ENCODE measurements at places on chromosomes 5 and 9.

- DNase-seq = no peak
- no peak overlapping the region for H3K27ac ChIP-seq
- no peak overlapping the region for H3K4me3 ChIP-seq
- H3K4me1 ChIP-seq = no peaks in the 10 kb centered on the region
These were observed 14.1 kb upstream of the ELL2 start for GRCh38 chr5:95975703-95976102.

- H3K4me1 ChIP-seq = no peaks in the 10 kb centered on the region
- H3K4me3 ChIP-seq = no peak overlapping the region
- H3K27ac ChIP-seq = no peak overlapping the region
These were observed 89.1 kb upstream of the SPDL1 start for GRCh38 chr5:169494383-169494935.

DNA sequence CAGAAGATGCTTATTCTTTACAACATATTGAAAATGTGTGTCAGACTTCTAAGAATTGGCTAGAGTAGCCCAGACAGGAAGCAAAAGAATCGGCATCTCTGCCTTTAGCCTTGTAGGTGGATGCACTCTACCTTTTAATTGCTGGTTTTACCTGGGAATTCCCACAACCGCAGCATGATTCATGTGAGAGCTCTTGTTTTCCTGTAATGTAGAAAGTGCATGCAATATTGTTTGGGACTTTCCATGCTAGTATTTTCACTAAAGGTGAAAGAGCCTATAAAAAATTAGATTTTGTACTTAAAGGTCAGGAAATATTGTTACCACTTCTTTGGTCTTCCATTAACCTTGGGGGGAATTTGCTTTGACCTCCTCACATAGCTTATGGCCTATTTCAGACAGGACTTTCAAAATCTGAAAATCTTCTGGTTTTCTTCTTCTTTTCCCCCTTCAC is 89.8 kb downstream of the NTRK2 start:
- H3K27ac ChIP-seq = no peak overlapping the region
- no peak for DNase-seq
- no peak overlapping the region for H3K4me3 ChIP-seq
- H3K4me1 ChIP-seq = no peaks in the 10 kb centered on the region
- H3K36me3 ChIP-seq = no peaks in the 10 kb centered on the region
- H3K27me3 ChIP-seq = no peaks in the 10 kb centered on the region

DNA sequence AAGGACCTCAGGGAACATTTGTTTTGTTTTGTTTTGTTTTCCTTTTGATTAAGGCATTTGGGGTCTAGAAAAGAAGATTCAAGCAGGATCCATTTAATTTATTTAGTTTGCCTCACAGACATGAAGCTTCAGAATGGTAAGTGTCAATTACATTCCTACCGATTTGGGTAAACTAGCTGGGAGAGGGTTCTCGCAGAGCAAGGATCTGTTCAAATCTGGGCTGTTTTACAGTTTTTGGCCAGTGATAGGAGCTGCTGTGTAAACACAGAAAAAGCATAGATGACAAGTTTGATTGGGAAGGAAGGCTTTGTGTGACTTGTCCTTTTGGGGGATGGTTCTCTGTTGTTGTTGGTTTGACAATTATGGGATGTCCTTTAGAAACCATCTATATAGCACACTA is 470.3 kb upstream of the WWC1 start:
- H3K4me1 ChIP-seq = no peaks in the 10 kb centered on the region
- H3K27me3 ChIP-seq = no peaks in the 10 kb centered on the region
- H3K36me3 ChIP-seq = no peaks in the 10 kb centered on the region
- no peak overlapping the region for H3K27ac ChIP-seq
- H3K4me3 ChIP-seq = no peak overlapping the region
- DNase-seq = no peak

DNA sequence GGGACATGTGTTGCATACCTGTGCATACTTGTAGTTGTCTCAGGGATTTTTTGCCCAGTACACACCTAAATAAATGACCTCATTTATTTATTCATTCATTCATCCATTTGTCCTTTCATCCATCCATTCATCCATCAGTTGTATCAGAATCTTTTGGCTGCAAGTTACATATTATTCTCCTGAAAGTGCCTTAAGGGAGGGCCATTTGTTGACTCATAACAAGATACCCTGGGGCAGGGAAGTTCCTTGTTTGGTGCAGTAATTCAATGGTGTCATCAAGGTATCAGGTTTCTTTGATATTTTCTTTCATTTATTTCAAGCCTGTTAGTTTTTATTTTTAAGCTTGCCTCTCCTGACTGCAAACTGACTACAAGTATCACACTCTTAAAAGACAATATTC is 597.9 kb upstream of the TLE4 start:
- no peaks in the 10 kb centered on the region for H3K27me3 ChIP-seq
- no peak for DNase-seq
- no peaks in the 10 kb centered on the region for H3K4me1 ChIP-seq
- H3K36me3 ChIP-seq = no peaks in the 10 kb centered on the region

GRCh38 chr5:116880150-116880549 is 305.5 kb upstream of the SEMA6A start:
- H3K36me3 ChIP-seq = no peaks in the 10 kb centered on the region
- H3K4me3 ChIP-seq = no peak overlapping the region
- H3K4me1 ChIP-seq = no peaks in the 10 kb centered on the region
- no peak for DNase-seq

DNA sequence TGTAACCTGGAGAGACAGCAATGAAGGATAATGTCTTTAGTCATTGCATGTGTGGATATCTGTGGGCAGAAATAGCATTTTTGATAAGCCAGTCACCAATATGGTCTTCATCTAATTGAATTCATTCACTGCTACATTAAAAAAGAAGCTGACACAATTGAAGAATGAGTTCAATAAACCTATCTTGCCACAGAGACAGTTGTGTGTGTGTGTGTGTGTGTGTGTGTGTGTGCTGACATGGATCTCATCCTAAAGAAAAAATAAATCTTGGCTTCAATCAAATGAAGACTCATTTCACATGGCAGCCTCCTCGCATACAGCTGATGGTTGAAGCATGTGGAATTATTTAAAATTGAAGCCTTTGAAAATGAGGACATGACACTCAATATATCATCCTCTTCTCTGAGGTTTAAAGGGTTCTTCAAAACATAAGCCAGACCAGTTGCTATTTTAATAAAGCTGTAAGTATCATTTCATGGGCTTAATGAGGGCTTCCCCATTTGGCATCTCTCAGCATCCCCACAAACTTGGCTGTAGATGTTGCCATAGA is 118.5 kb upstream of the PTPN3 start:
- H3K27ac ChIP-seq = no peak overlapping the region
- H3K36me3 ChIP-seq = no peaks in the 10 kb centered on the region
- H3K4me1 ChIP-seq = no peaks in the 10 kb centered on the region
- no peak overlapping the region for H3K4me3 ChIP-seq

GRCh38 chr9:134918646-134919045 is 934 bp upstream of the FCN1 start:
- no peak overlapping the region for H3K4me3 ChIP-seq
- H3K4me1 ChIP-seq = peaks cover 5% of the 10 kb centered on the region
- H3K27ac ChIP-seq = no peak overlapping the region
- DNase-seq = no peak
- H3K27me3 ChIP-seq = no peaks in the 10 kb centered on the region

- no peaks in the 10 kb centered on the region for H3K4me1 ChIP-seq
- H3K27ac ChIP-seq = no peak overlapping the region
These were observed 118.6 kb upstream of the CXCL14 start for GRCh38 chr5:135697251-135697958.

GRCh38 chr5:159449925-159450324 is 119.6 kb upstream of the IL12B start:
- no peak for DNase-seq
- no peak overlapping the region for H3K4me3 ChIP-seq
- H3K27me3 ChIP-seq = peaks cover 15% of the 10 kb centered on the region
- no peaks in the 10 kb centered on the region for H3K36me3 ChIP-seq
- H3K27ac ChIP-seq = no peak overlapping the region

DNA sequence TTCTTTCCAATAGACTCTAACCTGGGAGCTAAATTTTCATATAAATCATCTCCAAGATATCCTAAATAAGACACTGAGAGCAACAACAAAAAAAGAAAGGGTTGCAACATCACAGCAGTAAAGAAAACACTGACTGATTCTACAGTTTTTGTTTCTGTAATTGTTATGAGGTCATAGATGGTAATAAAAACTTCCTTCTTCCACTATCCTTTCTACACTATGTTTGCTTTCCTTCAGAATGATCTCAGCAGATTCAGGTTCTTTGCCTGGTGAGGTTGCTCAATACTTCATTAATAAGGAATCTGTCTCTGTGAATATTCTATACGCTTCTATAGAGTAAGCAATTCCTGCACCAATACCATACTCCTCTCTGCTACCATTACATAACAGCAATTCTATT is 835.6 kb upstream of the GRAMD2B start:
- H3K27me3 ChIP-seq = no peaks in the 10 kb centered on the region
- no peak for DNase-seq
- no peaks in the 10 kb centered on the region for H3K36me3 ChIP-seq
- H3K27ac ChIP-seq = no peak overlapping the region

GRCh38 chr9:110334183-110334582 is 3.5 kb downstream of the TXNDC8 start:
- no peaks in the 10 kb centered on the region for H3K27me3 ChIP-seq
- no peaks in the 10 kb centered on the region for H3K36me3 ChIP-seq

DNA sequence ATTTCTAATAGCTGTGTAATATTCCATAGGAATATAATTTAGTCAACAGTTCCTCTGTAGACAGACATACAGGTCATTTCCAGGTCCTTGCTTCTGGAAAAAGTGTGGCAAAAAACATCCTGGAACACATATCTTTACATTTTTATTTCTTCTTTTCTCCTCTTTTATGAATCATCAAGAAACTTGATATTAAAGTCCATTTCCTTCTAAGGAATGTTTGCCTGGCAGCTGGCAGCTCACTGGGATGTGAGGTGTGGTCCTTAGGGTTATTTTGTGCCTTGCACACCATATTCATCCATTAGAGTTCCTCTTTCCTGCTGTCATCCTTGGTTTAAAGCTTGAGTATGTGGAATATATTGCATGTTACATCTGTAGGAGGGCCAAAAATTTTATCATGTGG is 122.0 kb downstream of the GALNT10 start:
- no peak for DNase-seq
- no peak overlapping the region for H3K27ac ChIP-seq
- peaks cover 2% of the 10 kb centered on the region for H3K36me3 ChIP-seq
- no peaks in the 10 kb centered on the region for H3K27me3 ChIP-seq
- no peak overlapping the region for H3K4me3 ChIP-seq
- H3K4me1 ChIP-seq = peaks cover 4% of the 10 kb centered on the region

GRCh38 chr5:72288924-72289323 is 31.1 kb downstream of the MRPS27 start:
- no peak overlapping the region for H3K27ac ChIP-seq
- peaks cover 5% of the 10 kb centered on the region for H3K36me3 ChIP-seq
- peaks cover 2% of the 10 kb centered on the region for H3K4me1 ChIP-seq
- DNase-seq = no peak
- no peaks in the 10 kb centered on the region for H3K27me3 ChIP-seq

- H3K4me1 ChIP-seq = no peaks in the 10 kb centered on the region
- no peak for DNase-seq
- H3K36me3 ChIP-seq = no peaks in the 10 kb centered on the region
- no peak overlapping the region for H3K27ac ChIP-seq
- H3K27me3 ChIP-seq = no peaks in the 10 kb centered on the region
These were observed 124.0 kb upstream of the TLE4 start for GRCh38 chr9:79447762-79448161.

DNA sequence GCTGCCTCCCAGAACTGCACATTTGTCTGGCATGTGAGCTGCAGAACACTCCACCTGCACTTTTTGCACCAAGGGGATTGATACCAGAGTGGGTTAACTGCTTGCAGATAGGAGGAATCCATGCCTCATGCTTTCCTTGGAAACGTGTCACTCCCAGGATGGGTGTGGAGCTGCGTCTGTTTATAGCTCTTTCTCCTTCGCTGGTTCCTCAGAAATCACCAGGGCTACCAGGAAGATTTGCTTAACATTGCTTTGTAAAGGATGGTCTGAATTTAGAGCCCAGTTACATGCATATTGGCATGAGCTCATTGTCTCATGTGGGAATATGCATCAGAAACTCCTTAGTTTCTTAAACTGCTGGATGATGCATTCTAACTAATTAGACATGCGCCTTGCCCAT is 234.6 kb downstream of the GADD45G start:
- H3K4me3 ChIP-seq = no peak overlapping the region
- H3K36me3 ChIP-seq = no peaks in the 10 kb centered on the region
- peaks cover 7% of the 10 kb centered on the region for H3K4me1 ChIP-seq
- no peak for DNase-seq
- H3K27ac ChIP-seq = no peak overlapping the region
- no peaks in the 10 kb centered on the region for H3K27me3 ChIP-seq

GRCh38 chr5:142295084-142295758 is 29.6 kb downstream of the SPRY4 start:
- no peaks in the 10 kb centered on the region for H3K36me3 ChIP-seq
- DNase-seq = no peak
- no peak overlapping the region for H3K27ac ChIP-seq

GRCh38 chr9:536597-537511 is 304.6 kb upstream of the DMRT1 start:
- H3K27ac ChIP-seq = no peak overlapping the region
- no peaks in the 10 kb centered on the region for H3K4me1 ChIP-seq
- H3K27me3 ChIP-seq = no peaks in the 10 kb centered on the region
- H3K4me3 ChIP-seq = no peak overlapping the region
- H3K36me3 ChIP-seq = no peaks in the 10 kb centered on the region

DNA sequence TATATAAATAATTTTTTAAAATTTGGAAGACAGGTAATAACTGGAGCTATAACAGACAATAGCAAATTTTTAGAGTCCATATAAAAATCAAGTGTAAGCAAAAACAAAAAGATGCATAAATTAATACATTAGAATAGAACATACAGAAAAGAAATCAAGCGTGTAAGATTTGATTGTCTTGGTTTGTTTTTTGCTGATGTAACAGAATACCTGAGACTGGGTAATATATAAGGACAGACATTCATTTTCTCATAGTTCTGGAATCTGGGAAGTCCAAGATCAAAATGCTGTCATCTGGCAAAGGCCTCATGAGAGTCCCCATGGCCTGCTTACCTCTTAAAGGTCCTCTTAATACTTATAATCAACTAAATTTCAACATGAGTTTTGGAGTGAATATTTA is 1010.1 kb downstream of the CDH18 start:
- no peaks in the 10 kb centered on the region for H3K27me3 ChIP-seq
- H3K4me3 ChIP-seq = no peak overlapping the region
- no peak for DNase-seq
- no peak overlapping the region for H3K27ac ChIP-seq
- no peaks in the 10 kb centered on the region for H3K4me1 ChIP-seq

DNA sequence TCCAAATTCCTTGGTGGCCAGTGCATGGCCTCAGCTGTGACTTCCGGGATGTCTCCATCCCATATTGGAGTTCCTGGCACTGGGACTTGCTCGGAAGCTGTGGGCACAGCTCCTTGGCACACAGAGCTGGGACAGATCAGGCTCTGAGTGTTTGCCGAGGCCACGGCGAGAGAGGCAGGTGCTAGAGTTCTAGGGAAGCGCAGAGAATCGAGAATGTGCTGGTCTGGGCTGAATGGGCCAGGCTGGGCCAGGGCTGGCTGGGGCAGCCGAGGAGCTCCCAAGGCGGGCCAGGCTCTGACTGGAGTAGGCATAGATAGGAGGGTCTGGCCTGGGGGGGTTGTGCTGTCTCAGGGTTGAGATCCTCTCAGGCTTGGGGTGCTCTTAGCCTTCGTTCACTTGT is 45.4 kb downstream of the HMCN2 start:
- no peaks in the 10 kb centered on the region for H3K36me3 ChIP-seq
- peaks cover 2% of the 10 kb centered on the region for H3K27me3 ChIP-seq
- no peak for DNase-seq
- no peak overlapping the region for H3K4me3 ChIP-seq
